ENCODE measurements at places on chromosomes 11 and 22.

DNA sequence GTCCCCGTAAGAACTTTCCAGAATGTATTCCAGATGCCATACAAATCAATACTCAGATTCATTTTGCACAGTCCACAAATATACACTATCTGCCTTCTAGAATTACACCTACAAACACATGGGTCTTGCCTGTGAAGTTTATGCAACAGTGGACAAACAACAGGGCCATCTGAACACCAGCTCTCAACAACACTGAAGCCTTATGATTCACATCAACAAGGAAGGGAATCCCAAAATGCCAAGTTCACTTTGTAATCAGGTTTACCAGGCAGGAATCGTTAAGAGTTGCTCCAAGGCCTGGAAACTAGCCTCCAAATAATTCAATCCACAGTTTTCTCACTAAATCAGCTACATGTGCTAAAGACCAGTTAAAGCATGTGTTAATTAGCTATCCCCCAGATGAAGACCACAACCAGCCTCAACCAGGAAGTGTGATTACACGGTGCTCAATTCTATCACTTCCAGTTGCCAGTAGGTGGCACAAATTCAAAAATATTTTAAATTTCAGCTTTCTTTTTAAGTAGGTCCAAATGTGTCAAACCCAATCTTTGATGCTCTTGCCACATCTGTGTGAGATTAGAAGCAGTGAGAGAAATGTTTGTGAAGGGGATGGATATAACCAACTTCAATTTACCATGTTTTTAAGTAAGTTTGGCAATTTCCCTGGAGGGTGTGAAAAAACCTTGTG, 139.1 kb upstream of the BDNF start:
- DNase-seq = no peak

GRCh38 chr11:67558084-67558772, 25.4 kb upstream of the GSTP1 start:
- no peak for DNase-seq

GRCh38 chr22:29479417-29480261, at the start of gene NEFH:
NEFH (plus strand) TSS chr22:29480218; CDS start chr22:29480263, 45 bp downstream.
- no peak for DNase-seq

DNA sequence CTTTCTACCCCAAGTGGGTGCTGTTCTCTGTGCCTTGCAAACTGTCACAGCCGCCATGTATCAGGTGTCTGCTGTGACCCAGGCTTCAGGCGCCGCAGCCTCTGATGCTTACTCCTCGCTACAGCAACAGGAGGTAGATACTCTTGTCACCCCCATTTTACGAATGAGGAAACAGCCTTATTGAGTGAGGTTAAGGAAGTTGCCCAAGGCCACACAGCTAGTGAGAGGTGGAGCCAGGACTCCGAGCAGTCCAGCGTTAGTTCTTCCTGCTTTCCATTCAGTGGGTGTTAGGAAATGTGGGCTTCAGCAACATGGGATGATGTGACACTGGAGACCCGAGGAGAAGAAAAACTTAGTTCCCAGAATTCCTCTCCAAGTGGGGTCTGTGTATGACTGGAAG, 14.3 kb downstream of the RNF215 start:
- DNase-seq = no peak

GRCh38 chr22:48337957-48338792, 1489.5 kb downstream of the BRD1 start:
- DNase-seq = no peak

DNA sequence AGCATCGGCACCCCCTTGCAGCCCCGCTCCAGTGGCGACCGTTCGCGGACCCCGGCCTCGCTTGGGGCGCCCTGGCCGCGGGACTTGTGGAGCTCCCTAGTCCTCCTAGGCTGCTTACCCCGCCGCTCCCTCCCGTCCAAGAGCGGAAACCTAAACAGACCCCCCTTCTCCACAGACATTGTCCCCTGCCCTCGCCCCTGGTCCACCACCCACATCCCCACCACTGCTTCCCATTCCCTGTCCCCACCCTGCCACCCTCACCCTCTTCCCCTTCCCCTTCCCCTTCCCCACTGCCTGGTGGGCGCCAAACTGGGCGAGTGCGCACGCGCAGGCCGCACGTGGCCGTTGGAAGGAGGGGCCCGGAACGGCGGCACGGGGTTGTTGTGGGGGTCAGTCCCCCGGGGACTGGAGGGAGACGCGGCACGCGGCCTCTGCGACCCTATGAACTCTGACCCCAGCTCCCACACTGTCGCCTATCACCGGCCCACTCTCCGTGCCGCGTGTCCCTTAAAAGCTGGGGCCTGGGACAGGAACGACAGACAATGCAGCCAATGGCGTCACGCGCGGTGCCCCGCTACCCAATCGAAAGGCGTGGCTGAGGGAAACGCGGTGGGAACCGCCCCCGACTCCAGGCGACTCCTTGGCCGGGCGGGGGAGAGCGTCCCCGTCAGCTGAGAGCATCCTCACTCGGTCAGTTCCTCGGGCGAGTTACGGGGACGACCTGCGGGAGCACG, at the start of gene SNX32:
Gene SNX32 (plus strand): TSS at position 667 of the 734 bp plus-strand sequence. CDS start 103 bp downstream, outside the sequence.
- DNase-seq = no peak

GRCh38 chr11:47946682-47947559, 33.4 kb upstream of the PTPRJ start:
- peak; percentile 63 for DNase-seq

DNA sequence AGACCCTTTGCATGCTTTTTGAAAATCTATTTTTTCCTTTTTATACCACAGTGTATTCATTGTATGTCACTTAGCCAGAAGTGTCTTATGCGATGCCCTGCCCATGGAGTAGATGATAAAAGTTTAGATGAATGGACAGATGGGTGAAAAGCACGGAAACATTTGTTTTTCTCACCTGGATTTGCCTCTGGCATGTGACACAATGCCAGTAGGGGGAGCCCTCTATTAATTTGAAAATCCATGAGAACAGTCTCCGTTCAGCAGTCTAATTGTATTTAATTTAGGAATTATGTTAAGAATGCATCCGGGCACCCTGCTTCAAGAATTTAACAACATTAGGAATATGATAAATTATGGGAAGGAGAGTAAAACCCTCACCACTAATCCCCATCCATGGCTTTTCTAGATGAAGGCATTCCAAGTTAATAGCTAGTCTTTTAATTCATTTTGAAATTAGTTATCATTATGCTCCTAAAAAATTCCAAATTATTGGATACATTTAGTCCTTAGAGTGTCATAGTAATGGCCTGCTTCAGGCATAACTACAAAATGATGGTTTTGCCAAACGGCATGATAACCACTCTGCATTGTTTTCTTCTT, 55.3 kb upstream of the ALKBH3 start:
- no peak for DNase-seq

DNA sequence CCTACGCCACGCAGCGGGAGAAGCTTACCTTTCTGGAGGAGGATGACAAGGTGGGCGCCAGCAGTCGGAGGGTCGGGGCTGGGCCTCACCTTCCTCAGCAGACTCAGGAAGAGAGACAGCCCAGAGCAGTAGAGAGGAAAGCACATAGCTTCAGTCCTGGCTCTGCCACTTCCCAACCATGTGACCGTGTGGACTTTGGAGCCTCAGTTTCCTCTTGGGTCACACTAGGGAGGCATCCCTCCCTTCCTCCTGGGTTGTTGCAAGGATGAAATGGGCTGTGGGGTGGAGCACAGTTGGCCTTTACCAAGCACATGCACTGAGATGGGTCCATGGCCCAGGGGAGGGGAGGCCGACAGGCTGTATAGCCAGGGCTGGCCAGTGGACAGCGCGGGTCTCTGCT, 12.9 kb downstream of the DPP3 start:
- DNase-seq = no peak

DNA sequence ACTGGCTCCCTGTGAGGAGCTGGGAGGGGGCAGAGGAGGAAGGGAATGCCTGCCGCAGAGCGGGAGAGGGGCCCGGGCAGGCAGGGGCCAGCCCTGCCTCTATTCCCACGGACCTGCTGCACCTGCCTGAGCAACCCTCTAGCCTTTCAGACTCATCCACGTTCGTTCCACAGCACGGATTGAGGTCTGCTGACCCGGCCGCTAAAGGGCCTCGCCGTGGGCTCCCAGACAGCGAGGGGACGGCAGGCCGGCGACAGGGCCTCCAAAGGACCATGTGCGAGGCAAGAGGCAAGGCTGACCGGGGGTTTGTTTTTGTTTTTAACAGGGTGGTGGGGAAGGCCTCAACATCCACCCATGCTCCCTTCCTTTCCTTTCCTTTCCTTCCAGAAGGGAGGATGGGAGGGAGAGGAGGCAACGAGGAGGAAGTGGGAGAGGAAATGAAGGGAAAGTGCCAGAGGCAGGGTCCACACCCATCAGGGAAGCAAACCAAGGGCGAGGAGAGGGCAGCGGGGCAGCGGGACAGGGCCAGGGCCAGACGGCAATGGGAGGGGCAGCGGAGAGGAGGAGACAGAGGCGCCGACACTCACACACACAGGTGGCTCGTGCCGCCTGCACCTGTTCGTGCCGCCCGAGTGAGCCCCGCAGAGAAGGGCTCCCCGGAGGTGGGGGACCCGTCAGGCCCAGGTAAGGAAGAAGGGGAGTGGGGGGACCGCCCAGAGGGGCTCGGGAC, 7.5 kb downstream of the LRFN4 start:
- no peak for DNase-seq
